Glutamatergic neuron (in vitro differentiated cells): ENCODE measurements at places on chromosomes 2 and 18. TPM values are rescaled to one million over a fixed set of nuclear protein-coding genes. Genes with fewer than 3 reads are reported as not detected.
A peak's percentile ranks its signal among the peaks of the same experiment; 100 is the strongest.

GRCh38 chr2:200525066-200525465, 941 bp upstream of the SGO2 start:
- H3K4me3 ChIP-seq = peak overlapping the region; percentile 94
- no peaks in the 10 kb centered on the region for H3K27me3 ChIP-seq
- no peak overlapping the region for H3K27ac ChIP-seq
- no peak for DNase-seq
- no peaks in the 10 kb centered on the region for H3K36me3 ChIP-seq
- H3K4me1 ChIP-seq = peaks cover 5% of the 10 kb centered on the region

DNA sequence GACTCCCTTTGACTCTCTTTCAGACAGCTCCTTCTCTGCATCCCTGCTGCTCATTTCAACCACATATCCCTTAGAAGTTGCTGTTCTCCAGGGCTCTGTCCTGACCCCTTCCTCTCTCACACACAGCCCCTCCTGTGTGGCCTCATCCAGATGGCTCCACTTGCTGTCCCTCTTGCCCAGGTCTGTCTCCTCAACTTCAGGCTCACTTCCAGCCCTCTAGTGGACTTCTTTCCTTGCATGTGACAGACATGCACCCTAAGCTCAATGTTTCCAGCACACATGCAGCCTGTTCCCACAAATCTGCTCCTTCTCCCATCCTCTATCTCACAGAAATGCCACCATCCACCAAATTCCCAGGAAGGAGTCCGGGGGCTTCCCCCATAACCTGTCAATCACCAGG, 9.0 kb upstream of the MRPL19 start:
- H3K27ac ChIP-seq = no peak overlapping the region
- peaks cover 3% of the 10 kb centered on the region for H3K27me3 ChIP-seq
- no peak for DNase-seq
- no peaks in the 10 kb centered on the region for H3K36me3 ChIP-seq
- peaks cover 4% of the 10 kb centered on the region for H3K4me1 ChIP-seq

GRCh38 chr2:31413025-31413424, 1.5 kb downstream of the XDH start:
- H3K27ac ChIP-seq = no peak overlapping the region
- H3K36me3 ChIP-seq = no peaks in the 10 kb centered on the region
- DNase-seq = no peak
- H3K27me3 ChIP-seq = no peaks in the 10 kb centered on the region

DNA sequence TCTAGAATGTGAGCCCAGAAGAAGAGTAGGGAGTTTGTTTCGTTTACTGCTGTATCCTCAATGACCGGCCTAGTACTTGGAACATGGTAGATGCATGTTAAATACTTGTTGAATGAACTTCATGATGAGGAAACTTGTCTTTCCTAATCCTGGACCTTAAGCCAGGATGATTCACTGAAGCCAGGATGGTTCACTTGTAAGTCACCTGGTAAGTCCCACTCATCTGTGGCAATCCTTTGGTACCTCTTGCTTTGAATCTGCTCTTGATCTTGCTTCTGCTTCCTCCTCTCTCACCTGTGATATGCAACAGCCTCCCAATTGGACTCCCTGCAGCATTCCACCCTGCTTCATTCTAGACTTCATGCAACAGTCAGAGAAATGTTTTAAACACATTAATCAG, 43.6 kb downstream of the QPCT start:
- no peak overlapping the region for H3K4me3 ChIP-seq
- DNase-seq = no peak
- H3K27me3 ChIP-seq = no peaks in the 10 kb centered on the region
- no peaks in the 10 kb centered on the region for H3K4me1 ChIP-seq
- no peak overlapping the region for H3K27ac ChIP-seq

GRCh38 chr2:14134771-14135170, 497.7 kb upstream of the LRATD1 start:
- H3K27me3 ChIP-seq = no peaks in the 10 kb centered on the region
- peaks cover 6% of the 10 kb centered on the region for H3K36me3 ChIP-seq
- DNase-seq = no peak
- H3K27ac ChIP-seq = no peak overlapping the region
- H3K4me3 ChIP-seq = no peak overlapping the region

DNA sequence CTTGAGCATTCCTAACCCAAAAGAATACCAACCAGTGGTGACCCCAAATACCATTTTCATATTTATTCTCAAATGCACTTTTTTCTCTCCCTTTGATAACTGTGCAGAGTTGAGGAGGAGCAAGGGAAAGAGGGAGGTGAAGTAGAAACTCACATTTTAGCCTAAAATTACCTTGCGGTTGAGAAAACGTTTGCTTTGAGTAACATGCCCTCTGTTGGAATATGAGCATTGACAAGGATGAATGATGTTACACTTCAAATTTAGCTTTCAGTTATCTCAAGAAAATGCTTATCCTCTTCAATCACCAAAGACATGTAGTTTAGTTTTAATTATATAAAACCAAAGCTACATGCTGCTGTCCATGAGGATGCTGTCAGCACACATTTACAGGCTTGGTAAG, 2.4 kb downstream of the GRP start:
- no peak overlapping the region for H3K27ac ChIP-seq
- H3K4me3 ChIP-seq = no peak overlapping the region
- H3K4me1 ChIP-seq = no peaks in the 10 kb centered on the region

GRCh38 chr2:173300458-173300857, 54.2 kb upstream of the CDCA7 start:
- no peak overlapping the region for H3K27ac ChIP-seq
- H3K36me3 ChIP-seq = peaks cover 20% of the 10 kb centered on the region
- H3K4me1 ChIP-seq = no peaks in the 10 kb centered on the region
- no peak for DNase-seq
- H3K4me3 ChIP-seq = no peak overlapping the region
- H3K27me3 ChIP-seq = peaks cover 2% of the 10 kb centered on the region

DNA sequence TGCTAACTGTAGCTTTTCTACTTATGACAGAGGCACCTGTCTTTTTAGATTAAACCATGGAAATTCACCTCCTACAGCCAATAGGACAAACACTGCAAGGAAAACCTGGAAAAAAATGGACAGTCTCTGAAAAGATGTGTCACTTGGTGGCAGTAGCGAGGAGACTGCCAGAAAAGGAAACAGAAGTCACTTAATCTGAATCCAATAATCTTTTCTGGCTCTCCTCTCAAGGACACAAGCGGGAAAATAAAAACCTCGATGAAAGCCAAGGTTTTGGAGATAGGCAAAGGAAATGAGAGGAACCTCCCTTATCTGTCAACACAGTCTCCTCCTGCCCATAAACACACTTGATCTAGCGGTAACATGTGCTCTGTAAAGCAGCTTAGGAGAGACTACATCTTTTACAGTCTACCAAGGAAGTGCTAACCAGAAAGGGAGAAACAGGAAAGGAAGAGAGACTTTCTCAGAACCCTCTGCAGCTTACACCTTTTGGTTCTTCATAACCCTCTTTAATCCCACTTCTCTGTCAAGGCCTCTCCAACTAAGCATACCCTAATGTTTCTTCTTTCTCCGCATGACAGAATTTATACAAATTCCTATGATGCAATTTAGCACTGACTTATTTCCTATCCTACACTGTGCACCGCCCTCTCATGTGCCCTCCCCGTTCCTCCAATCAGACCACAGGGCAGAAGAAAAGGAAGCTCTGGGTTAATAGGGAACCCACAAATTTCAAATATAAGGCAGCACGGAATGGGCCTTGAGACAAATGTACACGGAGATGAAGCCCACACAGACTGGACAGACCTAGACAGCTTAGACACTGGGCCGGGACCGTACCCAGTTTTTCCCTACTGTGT, 52.8 kb downstream of the CLASP1 start:
- no peaks in the 10 kb centered on the region for H3K27me3 ChIP-seq
- peak overlapping the region; percentile 81 for H3K27ac ChIP-seq
- H3K4me3 ChIP-seq = no peak overlapping the region
- peaks cover 20% of the 10 kb centered on the region for H3K4me1 ChIP-seq
- DNase-seq = no peak

DNA sequence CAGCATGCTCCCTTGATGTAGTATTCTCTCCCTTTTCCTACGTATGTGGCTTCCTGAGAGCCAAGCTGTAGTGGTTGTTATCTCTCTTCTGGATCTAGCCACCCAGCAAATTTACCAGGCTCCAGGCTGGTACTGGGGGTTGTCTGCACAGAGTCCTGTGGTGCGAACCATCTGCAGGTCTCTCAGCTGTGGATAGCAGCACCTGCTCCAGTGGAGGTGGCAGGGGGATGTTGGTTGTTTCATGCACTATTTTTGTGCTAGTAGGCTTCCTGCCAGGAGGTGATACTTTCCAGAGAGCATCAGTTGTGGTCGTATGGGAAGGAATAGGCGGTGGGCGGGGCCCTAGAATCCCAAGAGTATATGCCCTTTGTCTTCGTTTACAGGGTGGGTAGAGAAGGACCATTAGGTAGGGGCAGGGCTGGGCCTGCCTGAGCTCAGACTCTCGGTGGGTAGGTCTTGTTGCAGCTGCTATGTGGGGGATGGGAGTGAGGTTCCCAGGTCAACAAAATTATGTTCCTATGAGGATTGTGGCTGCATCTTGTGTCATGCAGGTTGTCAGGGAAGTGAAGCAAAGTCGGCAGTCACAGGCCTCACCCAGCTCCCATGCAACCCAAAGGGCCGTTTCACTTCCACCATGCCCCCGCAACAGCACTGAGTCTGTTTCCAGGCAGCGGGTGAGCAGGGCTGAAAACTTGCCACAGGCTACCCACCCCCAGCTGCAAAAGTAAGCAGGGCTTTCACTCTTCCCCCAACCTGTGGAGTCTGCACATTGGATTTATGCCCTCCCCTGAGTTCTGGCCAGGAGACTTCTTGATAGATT, 1139.5 kb downstream of the BCL11A start:
- no peaks in the 10 kb centered on the region for H3K27me3 ChIP-seq
- H3K4me1 ChIP-seq = peaks cover 3% of the 10 kb centered on the region

DNA sequence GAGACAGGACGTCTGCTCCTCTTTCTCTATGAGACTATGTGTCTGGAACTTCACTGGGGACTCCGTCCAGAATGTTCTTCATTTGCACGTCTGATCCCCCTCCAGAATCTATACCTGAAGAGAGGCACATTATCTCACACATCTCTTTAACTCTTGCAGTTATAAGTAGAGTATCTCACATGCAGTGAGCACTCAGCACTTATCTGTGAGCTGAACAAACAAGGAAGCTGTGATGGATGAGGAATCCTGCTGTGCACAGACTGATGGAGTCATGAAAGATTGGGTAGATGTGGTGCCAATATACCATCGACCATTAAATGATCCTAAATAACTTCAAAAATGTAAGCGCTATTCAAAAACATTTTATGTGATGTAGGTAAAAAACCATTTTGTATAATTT, 888.3 kb upstream of the CELF4 start:
- H3K36me3 ChIP-seq = no peaks in the 10 kb centered on the region
- H3K4me1 ChIP-seq = peaks cover 37% of the 10 kb centered on the region
- no peak for DNase-seq
- no peak overlapping the region for H3K4me3 ChIP-seq
- no peaks in the 10 kb centered on the region for H3K27me3 ChIP-seq

- no peak overlapping the region for H3K4me3 ChIP-seq
- H3K27me3 ChIP-seq = no peaks in the 10 kb centered on the region
- DNase-seq = no peak
- H3K4me1 ChIP-seq = peaks cover 5% of the 10 kb centered on the region
These were observed 22.4 kb downstream of the LHCGR start for GRCh38 chr2:48733067-48733503.

DNA sequence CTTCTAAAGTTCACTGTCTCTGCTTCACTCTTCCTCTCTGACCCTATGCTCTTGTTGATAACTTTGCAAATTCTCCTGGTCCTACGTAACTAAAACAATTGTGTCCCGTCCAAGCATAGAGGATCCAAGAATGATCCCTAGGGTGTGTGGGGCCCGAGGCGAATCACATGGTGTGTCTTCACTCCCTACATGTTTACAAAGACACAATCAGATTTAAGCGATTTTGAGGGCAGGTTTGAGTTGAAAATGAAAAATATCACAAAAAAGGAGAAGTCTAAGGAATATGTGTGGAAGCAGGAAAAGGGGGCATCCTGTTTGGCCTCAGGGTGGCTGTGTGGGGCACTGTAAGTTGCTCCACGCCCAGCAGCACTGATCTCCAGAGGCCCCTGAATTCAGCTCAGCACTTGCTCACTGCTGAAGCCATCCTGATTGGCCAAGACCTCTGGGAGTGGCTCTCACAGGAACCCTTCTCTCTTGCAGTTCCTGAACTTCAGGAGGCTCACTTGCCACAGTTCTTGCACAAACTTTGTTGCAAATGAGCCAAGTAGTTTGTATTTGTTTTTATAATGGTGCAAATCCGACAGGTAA, 363.6 kb downstream of the ZNF521 start:
- H3K27ac ChIP-seq = no peak overlapping the region
- H3K27me3 ChIP-seq = no peaks in the 10 kb centered on the region
- no peak overlapping the region for H3K4me3 ChIP-seq

DNA sequence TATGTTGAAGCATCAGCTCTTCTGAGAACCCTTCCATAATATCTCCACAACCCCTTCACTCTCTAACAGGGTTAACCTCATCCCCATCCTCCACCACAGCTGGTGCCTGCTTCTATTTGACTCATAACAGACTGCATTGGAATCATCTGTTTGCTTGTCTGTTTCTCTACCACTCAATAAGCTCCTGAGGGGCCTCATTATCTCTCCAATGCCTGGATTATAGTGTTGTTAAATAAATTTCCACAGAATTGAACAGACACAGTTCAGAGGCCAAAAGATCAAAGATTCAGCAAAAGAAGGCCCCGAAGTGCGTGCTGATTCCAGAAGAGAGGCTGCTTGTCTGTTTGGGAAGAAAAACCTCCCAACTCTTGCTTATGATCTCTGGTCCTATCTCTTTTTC, 33.7 kb upstream of the FAM98A start:
- DNase-seq = peak; percentile 39
- H3K27ac ChIP-seq = peak overlapping the region; percentile 56
- peaks cover 3% of the 10 kb centered on the region for H3K27me3 ChIP-seq
- no peaks in the 10 kb centered on the region for H3K36me3 ChIP-seq

DNA sequence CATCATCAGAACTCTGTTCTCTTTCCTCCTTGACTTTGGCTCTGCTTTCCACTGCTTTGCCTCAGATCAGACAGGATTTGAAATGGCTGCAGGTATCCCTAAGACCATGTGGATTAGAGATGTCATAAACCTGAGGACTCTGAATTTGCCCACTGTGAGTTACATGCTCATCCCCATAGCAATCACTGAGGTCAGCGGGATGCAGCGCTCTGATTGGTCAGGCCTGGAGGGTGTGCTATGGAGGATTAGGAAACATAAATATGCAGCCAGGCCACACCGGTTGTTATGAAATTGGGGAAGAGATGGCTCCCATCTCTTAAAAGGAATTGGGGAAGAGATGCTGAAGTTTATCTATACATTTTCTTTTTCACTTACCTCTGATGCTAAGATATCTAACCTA, 73.7 kb upstream of the DNAJC10 start:
- peak; percentile 67 for DNase-seq
- H3K36me3 ChIP-seq = no peaks in the 10 kb centered on the region
- H3K4me3 ChIP-seq = no peak overlapping the region
- no peak overlapping the region for H3K27ac ChIP-seq
- no peaks in the 10 kb centered on the region for H3K27me3 ChIP-seq
- H3K4me1 ChIP-seq = no peaks in the 10 kb centered on the region

GRCh38 chr2:30511122-30512083, 64.4 kb downstream of the LCLAT1 start:
- DNase-seq = no peak
- H3K36me3 ChIP-seq = no peaks in the 10 kb centered on the region
- H3K27ac ChIP-seq = no peak overlapping the region
- no peak overlapping the region for H3K4me3 ChIP-seq

GRCh38 chr2:149101818-149102217, 63.3 kb downstream of the LYPD6B start:
- H3K36me3 ChIP-seq = no peaks in the 10 kb centered on the region
- H3K4me1 ChIP-seq = peaks cover 8% of the 10 kb centered on the region
- H3K4me3 ChIP-seq = no peak overlapping the region
- peaks cover 4% of the 10 kb centered on the region for H3K27me3 ChIP-seq

Gene CKAP2L
- total RNA-seq = 3.3 TPM

Gene DSG1
- total RNA-seq = not detected

Gene TXNL1
- total RNA-seq = 66.7 TPM

Gene C1QL2
- total RNA-seq = not detected
